ENCODE measurements at places on chromosomes 6 and 20.

DNA sequence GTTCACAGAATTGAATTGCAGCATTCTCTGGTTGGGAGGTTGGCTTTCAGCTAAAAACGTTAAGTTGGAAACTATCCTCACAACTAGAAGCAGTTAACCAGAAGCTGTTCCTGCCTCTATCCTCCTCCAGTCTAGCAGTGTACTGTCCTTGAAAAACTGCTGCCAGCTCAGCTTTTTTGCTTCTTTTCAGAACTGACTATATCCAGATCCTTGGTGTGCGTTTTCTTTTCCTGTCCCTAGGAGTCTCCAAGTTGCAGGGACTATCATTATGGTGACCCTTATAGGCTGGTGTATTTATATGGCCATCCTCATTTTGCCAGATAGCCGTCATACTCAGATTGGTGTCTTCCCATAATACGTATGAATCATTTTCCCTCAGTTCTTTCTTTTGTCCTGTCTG, 5.5 kb downstream of the ITCH start:
- no peak for DNase-seq

DNA sequence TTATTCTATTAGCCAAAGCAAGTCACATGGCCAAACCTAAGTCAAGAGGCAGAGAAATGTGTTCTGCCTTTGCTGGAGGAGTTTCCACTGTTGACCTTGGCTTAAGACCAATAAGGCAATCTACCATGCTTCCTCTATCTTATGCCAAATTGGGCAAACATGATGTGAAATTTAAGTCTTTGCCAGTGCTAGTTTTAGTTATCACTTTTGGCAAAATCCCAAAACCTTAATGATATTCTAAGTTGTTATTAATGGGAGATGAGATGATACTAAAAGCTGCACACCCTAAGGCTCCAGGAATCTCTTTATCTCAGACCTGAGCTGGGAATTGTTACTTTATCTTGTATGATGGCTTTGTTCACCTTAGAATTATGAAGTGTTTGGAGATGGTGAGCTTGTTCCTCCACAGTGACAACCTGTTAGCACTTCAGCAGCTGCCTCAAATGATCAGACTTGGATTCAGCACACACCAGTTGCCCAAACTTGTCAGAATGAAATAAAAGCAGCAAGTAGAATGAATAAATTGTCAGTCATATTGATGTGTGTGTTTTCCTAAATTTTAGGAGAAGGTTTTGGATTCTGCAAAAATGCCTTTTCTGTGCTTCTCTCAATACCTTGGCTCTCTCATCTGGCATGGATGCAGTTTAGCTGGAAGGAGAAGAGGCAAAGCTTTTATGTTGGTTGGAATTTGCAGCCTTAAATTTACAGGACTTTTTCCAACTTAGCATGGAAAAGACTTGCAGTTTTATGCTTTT, 49.3 kb downstream of the RIN2 start:
- DNase-seq, result no peak

GRCh38 chr20:53794529-53795115, 201.0 kb upstream of the ZNF217 start:
- DNase-seq, result no peak

GRCh38 chr6:53866226-53866625, 71.4 kb downstream of the LRRC1 start:
- DNase-seq, result no peak

GRCh38 chr6:157312757-157313156, 10.6 kb downstream of the TMEM242 start:
- DNase-seq, result no peak

All from omental fat pad (tissue), 4 donors.